WERI-Rb-1 (cell line): ENCODE measurements at places on chromosomes 16 and 17.
A peak's percentile ranks its signal among the peaks of the same experiment; 100 is the strongest.

DNA sequence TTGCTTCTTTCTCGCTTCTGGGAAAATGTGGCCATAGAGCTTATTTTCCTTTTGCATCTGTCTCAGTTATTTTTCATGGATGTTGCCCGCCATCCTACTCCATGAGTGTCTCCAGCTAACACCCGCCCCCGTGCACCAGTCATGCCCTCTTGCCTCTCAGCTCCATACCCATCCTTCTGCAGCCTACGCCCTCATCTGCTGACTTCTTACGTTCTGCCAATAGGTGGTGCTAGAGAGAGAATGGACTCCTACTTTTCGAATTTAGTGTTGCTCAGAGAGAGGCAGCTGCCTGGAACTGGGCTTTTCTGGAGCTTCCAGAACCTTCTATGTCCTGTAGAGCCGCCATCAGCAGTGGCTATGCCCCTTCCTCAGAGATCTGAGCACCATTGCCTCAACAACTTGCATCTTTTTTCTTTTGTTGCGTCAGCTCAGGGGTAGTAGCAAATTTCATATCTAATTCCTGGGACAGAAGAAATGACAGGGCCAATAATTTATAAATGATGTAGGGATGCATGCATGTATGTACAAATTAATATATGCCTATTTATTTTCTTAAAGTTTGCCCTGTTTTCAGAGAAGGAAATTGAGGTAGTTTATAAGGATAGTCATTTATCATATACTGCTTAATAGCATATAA is 119.7 kb upstream of the MYOCD start:
- DNase-seq = peak; percentile 50

GRCh38 chr16:31132303-31132979 is 3.1 kb downstream of the PRSS8 start:
- DNase-seq = no peak

DNA sequence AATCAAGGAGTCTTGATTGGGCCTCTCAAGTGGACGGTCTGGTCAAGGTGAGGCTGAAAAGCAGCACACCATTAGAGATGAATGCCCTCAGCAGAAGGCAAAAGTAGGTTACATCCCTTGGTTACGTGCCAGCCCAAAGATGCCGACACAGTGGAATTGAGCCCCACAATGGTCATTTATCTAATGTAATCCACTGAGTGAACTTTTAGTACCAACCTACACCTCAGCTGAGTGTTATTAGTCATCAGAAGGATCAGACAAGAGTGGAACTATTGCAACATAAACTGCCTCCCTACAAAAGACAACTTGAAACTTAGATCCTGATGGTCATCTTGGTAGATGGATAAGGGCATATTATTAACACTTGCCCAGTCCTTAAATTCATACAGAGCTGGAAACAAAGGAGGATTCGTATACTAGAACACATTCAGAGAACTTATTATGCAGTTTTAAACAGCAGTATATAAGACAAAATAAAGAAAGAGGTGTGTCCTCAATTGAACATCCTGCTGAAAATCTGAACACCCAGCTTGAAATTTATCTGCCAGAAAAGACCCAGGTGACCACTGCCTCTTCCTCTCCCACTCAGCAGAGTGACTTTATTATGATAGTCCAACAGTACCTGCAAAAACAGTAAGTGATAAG is 2.8 kb downstream of the DCUN1D3 start:
- DNase-seq = no peak

- no peak for DNase-seq
Observed at GRCh38 chr17:40912486-40913210, 24.8 kb downstream of the KRT23 start.

DNA sequence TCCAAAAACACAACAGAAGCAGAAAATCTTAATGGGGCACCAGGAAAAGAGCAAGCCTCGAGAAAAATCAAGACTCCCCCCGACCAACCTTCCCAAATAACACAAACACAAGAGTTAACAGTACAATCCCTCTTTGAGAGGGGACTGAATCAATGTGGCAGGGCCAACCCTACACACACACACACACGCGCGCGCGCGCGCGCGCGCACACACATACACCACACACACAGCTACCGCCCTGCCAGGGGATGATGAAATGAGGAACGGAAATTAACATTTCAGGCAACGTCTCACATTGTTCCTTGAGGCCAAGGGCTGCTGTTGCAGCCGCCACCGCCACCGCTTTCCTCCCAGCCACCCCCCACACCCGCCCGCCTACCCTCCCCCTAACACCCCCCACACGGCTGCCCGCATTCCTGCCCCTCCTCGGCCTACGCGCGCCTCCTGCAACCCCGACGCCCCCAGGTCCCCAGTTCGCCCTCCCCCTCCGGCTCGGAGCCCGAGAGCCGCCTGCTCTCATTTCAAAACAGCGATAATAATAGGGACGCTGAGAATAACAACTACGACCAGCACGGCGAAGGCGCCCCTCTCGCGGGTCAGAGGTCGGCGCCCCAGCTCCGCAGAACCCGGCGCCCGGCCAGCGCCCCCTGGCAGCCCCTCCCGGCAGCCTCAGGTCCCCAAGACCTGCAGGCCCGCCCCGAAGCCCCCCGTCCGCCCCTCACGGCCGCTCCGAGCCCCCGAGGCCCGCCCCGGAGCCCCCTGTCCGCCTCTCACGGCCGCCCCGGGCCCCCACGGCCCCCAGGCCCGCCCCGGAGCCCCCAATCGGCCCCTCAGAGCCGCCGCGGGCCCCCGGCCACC is 1.1 kb downstream of the ANKRD11 start:
- DNase-seq = peak; percentile 38

DNA sequence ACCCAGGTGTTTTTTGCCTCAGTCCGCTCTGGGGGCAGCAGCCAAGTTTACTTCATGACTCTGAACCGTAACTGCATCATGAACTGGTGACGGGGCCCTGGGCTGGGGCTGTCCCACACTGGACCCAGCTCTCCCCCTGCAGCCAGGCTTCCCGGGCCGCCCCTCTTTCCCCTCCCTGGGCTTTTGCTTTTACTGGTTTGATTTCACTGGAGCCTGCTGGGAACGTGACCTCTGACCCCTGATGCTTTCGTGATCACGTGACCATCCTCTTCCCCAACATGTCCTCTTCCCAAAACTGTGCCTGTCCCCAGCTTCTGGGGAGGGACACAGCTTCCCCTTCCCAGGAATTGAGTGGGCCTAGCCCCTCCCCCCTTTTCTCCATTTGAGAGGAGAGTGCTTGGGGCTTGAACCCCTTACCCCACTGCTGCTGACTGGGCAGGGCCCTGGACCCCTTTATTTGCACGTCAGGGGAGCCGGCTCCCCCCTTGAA is 2.1 kb upstream of the C17orf107 start:
- DNase-seq = no peak

DNA sequence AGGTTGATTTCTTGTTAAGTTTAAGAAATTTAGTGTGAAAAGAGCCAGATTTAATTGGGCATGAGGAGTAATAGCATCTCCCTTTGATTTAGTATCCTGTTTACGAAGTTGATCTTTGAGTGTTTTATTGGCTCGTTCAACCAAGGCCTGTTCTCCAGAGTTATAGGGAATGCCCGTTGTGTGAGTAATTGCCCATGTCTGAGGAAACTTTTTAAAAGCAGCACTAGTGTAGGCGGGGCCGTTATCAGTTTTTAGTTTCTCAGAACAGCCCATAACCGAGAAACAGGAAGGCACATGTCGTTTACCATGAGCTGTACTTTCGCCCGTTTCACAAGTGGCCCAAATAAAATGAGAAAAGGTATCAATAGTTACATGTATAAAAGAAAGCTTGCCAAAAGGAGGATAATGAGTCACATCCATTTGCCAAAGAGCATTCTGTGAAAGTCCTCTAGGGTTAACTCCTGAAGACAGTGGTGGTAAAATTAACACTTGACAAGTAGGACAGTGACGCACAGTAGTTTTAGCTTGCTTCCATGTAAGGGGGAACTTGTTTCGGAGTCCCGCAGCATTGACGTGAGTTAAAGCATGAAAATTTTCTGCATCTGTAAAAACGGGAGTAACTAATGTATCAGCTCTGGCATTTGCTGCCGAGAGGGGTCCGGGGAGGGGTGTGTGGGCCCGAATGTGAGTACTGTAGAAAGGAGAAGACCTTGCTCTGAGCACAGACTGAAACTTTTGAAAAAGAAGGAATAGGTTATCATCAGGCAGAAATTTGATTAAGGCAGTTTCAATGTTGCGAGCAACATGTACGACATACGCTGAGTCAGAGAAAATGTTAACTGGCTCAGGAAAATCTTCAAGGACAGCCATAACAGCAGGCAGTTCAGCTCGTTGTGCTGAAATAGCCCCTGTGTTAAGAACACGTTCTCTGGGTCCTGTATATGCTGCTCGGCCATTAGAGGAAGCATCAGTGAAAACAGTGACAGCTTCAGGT is 18.5 kb upstream of the KCTD5 start:
- no peak for DNase-seq

- DNase-seq = no peak
Observed at GRCh38 chr16:14464192-14464591, 165.9 kb downstream of the PARN start.

DNA sequence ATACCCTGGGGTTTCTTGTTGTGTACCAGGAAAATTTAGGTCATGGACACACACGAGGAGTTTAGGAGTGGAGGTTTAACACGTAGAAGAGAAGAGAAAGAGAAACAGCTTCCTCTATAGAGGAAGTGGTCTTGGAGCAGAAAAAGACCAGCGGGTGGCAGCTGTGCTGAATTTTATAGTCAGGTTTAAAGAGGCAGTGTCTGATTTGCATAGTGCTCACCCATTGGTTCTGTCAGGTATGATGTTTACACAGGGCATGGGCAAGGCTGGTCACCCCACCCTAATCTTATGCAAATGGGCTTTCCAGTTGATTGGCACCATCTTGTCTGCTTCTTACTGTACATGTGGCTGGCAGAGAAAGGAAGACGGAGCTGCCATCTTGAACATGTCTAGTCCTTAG is 309.0 kb downstream of the CDH13 start:
- no peak for DNase-seq

- DNase-seq = no peak
Observed at GRCh38 chr16:9813665-9814064, 368.6 kb downstream of the GRIN2A start.

GRCh38 chr17:44917456-44917855 is 2.2 kb upstream of the GFAP start:
- DNase-seq = no peak

DNA sequence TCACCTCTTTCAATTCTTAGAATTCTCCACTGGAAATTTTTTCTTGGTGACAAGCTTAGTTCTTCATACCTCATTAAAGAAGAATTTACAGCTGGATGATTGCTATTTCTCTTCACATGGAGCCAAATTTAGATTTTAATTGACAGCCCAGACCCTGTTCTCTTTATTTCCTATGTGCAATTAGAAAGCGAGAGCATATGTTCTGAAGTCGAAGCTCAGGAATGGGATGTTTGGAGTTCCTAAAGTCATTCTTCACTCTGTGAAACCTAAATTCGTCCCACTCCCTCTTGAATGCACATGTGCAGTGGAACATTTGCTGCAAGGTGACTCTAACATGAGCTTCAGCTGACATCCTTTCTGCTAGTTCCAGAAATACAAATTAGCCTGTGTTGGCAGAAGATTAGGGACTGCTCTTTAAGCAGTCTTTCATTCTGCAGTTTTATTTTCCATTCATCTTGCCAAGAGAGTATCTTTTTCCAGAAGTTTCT is 129.3 kb upstream of the KCNJ16 start:
- DNase-seq = no peak

- DNase-seq = no peak
Observed at GRCh38 chr16:75593825-75594820, 27.9 kb downstream of the GABARAPL2 start.

DNA sequence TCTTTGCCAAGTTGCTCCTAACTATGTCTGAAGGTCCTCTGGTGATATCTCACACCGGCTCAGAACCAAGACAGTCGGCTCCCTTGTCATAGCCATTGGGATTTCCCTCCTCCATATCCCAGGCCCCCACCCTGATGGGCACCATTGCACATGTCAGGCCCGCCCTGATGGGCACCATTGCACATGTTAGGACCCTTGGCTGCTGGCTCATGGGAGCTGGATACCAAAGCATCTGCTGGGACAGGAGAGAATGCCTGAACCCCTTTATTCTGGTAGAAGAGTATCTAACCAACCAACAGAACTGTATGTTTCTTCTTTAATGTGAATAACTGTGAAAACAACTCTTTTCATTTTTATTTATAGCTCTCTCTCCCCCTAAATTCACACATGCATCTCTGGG is 454.5 kb upstream of the HSBP1 start:
- DNase-seq = no peak

DNA sequence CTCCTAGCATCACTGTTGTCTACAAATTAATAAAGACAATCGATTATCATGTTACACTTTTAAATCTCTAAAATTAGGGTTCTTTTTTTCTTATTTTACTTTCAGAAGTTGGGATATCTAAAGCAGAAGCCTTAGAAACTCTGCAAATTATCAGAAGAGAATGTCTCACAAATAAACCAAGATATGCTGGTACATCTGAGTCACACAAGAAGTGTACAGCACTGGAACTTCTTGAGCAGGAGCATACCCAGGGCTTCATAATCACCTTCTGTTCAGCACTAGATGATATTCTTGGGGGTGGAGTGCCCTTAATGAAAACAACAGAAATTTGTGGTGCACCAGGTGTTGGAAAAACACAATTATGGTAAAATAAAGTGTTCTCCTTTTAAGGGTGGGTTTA is 2.4 kb downstream of the RAD51C start:
- no peak for DNase-seq

- peak; percentile 83 for DNase-seq
Observed at GRCh38 chr17:2421315-2422147, 20.7 kb upstream of the MNT start.

DNA sequence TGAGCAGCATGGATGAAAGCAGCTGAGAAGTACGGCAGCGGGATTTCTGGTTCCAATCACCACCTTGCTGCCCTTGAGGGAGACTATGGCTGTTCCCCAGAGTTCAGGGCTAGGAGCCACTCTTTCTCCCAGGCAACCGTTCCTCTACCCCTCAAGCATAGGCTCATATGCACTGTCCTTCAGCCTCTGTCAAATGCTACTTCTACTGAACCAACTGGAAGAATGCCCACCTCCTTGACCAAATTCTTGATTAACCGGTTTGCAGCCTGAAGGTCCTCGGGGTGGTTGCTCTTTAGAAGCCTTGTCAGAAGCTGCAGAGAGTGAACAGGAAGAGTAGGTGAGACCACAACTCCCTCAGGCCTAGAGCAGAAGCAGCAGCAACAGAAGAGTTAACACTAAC is 23.8 kb downstream of the GGA2 start:
- no peak for DNase-seq

DNA sequence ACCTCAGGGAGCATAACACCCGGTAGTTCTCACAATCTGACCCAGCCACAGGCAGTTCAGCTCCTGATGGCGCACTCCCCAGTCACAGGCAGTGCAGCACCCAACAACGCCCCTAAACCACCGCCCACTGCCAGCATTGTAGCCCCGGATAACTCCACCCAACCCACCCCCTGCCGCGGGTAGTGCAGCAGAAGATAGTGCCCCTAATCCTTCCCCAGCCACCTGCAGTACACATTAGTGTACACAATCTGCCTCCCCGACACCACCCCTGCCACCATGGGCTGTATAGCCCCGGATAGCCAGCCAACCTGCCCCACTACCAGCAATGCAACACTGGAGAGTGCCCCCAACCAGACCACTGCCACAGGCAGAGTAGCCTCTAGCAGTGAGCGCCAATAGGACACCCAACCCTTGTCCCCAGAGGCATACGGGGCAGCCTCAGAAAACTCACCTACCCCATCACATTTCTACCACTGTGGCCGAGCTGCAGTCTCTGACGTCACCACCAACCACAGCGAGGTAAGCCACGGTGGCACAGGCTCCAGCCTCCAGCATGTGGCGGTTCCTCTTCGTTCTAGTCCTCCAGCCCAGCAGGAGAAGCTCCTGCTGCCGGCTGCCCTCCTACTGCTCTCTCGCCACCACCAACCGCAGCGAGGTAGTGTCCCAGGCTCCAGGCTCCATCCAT is 877.3 kb downstream of the KCNJ18 start:
- DNase-seq = no peak
